ENCODE measurements at places on chromosomes 16 and 17.
A peak's percentile ranks its signal among the peaks of the same experiment; 100 is the strongest.

DNA sequence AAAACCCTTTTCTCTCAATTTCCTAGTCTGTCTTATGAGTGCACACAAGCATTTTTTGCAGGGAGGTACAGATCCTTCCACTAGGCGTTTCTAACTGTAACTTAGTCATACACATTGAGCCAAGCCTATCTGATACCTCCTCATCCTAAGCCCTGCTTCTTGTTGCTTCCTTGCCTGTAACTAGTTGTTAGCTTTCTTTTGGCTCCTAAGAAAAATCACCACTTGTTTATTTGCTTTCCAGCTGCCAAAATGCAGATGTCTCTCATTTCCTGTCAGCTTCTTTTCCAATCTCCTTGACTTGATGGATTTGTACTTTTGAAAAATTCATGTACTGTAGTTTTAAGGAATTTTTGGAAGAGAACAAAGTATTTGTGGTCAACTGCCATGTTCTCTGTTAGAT lies 73.7 kb downstream of the TNRC6C start:
- no peak for DNase-seq

DNA sequence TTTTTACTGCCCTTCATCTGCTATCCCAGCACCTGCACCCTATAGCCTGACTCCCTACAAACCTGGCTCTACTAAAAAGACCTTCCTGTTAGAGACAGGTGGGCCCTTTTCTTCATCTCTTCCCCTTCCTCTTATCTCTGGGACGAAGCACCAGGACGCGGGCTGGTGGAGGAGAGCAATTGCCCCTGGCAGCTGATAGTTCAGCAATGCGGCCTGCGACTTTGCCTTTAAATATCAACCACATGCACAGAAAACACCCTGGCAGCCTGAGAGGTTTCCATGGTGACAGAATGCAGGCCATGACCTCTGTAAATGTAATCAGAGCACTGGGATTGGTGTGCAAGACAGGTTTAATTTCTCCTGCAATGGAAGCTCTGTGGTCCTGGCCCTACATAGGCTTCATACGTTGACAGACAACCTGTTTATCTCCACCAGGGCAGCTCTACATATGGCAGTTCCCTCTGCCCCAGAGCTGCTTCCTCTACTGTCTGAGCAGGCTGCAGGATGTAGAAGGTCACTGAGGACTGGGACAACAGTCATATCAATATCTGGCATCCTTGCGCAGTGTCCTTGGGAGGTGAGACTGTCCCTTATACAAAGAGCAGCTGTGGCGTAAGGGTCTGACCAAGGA lies 10.0 kb upstream of the SKAP1 start:
- DNase-seq, result peak; percentile 36

- DNase-seq, result peak; percentile 4
These were observed 48.7 kb downstream of the GPRC5B start for GRCh38 chr16:19835968-19836421.

GRCh38 chr17:40415390-40415789 lies 2.3 kb downstream of the TOP2A start:
- DNase-seq, result peak; percentile 64

DNA sequence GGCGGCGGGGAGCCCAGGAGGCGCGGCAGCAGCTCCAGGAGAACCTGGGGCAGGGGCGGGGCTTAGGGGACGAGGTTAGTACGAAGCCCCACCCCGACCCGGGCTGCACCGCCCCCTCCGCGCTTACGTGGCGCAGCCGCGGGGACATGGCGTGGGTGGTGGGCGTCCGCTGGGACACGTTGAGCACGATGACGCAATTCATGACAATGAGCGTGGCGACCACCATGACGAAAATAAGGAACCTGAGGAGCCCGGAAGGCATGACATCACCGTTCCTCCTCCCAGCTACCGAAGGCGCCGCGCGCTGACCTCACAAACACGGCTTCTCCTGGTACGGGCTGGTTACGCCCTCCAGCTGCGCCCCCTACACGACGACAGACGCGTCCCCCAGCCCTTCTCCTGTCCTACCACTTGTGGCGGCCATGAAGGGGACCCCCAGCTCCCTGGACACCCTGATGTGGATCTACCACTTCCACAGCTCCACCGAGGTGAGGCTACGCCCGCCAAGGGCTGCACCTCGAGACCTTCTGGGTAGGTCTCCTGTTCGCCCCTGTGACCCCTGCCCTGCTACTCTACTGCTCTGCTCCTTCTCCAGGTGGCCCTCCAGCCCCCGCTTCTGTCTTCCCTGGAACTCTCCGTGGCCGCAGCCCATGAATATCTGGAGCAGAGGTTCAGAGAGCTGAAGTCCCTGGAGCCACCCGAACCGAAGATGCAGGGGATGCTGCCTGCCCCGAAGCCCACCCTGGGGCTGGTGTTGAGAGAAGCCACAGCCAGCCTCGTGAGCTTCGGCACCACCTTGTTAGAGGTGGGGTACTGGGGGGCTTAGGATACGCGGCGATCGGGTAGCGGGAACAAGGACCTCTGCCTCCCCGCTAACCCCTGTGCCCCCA lies at the start of gene C17orf107:
TSS of gene C17orf107 (plus strand) at position 196 of the 890 bp plus-strand sequence. CDS start at position 423, 227 bp downstream.
- no peak for DNase-seq

- DNase-seq, result no peak
These were observed 951 bp downstream of the GPS1 start for GRCh38 chr17:82052638-82053059.

- DNase-seq, result no peak
These were observed 31.8 kb upstream of the PSMD7 start for GRCh38 chr16:74264811-74265210.

DNA sequence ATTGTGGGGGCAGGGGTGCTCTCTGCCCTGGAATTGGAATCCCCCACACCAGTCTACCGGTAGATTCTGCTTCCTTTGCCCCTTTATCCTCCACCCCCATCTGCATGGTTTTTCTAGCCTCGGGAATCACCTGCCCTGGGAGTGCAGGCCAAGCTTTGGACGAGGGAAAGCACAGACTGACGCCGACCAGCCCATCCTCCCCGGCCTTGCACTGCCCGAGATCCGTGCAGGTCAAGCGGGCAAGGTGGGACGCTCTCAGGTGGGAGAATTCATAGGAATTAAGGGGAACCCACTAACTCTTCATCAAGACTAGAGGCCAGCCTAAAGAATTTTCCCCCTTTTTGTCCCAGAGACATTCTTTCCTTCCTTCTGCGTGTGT lies 9.9 kb upstream of the HOXB13 start:
- DNase-seq, result no peak

GRCh38 chr16:69669577-69669976 lies 56.8 kb downstream of the NQO1 start:
- no peak for DNase-seq

GRCh38 chr16:81719993-81720392 lies 59.1 kb upstream of the PLCG2 start:
- no peak for DNase-seq

GRCh38 chr17:40062329-40063186 lies at the start of gene THRA:
TSS of gene THRA (plus strand) at chr17:40062965. CDS start at chr17:40074489, 11,524 bp downstream.
- no peak for DNase-seq

GRCh38 chr17:51907041-51907440 lies 251.5 kb downstream of the CA10 start:
- no peak for DNase-seq

- DNase-seq, result no peak
These were observed 26.4 kb downstream of the TTLL6 start for GRCh38 chr17:48790607-48791127.

GRCh38 chr16:20268409-20268808 lies 58.9 kb downstream of the GP2 start:
- no peak for DNase-seq

- no peak for DNase-seq
These were observed 140.0 kb downstream of the SPACA3 start for GRCh38 chr17:33131620-33132019.

- DNase-seq, result no peak
These were observed 10.0 kb downstream of the ATP5PD start for GRCh38 chr17:75036643-75037268.

DNA sequence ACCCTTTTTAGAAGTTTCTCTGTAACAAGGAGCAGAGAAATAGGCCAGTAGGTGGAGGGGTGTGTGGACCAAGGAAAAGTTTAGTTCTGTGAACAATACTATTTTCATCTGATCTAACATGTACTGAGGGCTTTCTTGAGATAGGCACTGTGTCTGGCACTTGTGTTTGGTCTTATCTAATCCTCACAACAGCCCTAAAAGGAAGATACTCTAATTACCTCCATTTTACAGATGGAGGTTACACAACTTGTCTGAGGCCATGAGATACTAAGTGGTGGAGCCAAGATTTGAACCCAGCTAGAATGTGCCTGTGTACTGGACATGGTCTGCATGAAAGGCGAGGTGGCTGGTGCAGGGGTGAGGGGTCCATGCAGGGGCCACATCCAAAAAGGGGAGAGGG lies 4.5 kb downstream of the TNFSF12 start:
- no peak for DNase-seq

DNA sequence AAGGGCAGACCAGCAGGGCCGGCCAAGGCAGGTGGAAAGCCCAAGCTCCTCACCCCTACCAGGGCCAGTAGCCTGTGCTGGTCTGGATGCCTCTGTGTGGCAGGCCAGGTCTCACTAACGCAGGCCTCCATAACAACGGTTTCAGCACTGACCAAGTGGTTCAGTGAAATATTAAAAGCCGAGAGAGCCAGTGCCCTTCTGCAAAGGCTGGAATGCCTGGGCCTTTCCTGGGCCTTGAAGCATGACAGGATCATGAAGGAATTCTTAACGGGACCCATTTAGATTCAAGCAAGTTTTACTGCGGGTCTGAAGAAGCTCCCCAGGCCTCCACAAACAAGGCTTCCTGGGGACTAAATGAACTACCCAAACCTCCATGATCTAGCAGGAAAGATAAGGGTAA lies 16.3 kb downstream of the ADAD2 start:
- no peak for DNase-seq

- DNase-seq, result no peak
These were observed 439 bp downstream of the TRIM25 start for GRCh38 chr17:56913353-56913866.

- DNase-seq, result no peak
These were observed 26.7 kb upstream of the GNAO1 start for GRCh38 chr16:56164636-56165035.

Measured in KBM-7 (cell line).